GM13976 (cell line): ENCODE measurements at places on chromosomes 2 and 18.

DNA sequence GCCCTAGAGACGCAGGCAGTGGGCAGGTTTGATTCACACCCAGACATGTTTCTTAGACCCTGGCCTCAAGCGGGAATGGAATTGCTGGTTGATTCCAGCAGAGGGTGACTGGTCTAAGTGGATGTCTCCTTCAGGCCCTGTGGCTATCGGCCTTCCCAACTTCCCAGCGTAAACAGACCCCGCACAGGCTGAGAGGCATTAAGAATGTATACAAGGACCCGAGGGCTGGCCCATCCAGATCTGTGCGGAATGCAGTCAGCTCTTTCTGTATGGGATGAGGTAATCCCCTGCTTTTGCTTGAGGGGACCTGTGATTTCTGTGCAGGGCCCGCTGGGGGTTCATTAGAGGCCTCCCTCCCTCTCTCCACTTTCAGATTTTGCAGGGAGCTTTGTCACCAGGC lies 6.5 kb downstream of the ACKR3 start:
- no peak for DNase-seq

- DNase-seq: no peak
Measured at GRCh38 chr2:112642966-112643365, 2.8 kb upstream of the SLC20A1 start.

- no peak for DNase-seq
Measured at GRCh38 chr2:8520791-8521344, 161.0 kb upstream of the ID2 start.

GRCh38 chr2:8548065-8548618 lies 133.7 kb upstream of the ID2 start:
- DNase-seq: no peak

GRCh38 chr2:219629976-219630695 lies 2.7 kb downstream of the SLC4A3 start:
- DNase-seq: peak; percentile 47

DNA sequence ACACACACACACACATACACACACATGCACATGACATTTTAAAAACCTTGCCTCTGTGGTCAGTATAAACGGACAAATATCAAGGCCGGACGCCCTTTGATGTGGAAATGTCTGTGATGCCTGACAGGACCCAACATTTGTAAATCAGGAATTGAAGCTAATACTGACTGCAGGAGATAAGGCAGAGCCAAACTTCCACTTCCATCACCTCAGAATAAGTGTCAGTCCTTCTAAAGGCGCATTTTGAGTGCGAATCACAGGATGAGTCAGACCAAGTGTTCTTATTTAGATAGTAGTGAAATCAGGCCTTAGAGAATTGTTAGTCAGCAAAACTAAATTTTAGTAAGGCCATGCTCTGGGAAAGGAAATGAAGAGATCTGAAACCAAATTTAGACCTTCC lies 211.7 kb upstream of the LRATD1 start:
- DNase-seq: no peak

- no peak for DNase-seq
Measured at GRCh38 chr18:8767340-8767739, 62.0 kb downstream of the MTCL1 start.

DNA sequence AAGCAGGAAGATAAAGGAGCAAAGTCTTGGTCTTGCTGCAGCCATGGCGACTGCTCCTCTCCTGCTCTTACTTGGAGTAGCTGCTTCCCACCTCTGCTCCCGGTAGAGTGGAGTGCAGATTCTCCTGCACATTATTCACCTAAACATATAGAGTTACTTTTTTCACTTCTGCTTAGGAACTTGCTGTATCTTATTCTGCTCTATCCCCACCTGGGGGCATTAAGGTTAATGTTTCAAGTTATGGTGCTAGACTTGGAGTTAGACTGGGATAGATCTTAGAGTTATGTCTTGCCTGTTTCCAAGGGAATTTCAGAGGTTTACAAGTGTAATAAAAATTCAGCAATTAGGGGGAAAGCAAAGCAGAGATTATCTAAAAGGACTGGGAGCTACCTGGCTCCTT lies 144.2 kb downstream of the SETBP1 start:
- no peak for DNase-seq

DNA sequence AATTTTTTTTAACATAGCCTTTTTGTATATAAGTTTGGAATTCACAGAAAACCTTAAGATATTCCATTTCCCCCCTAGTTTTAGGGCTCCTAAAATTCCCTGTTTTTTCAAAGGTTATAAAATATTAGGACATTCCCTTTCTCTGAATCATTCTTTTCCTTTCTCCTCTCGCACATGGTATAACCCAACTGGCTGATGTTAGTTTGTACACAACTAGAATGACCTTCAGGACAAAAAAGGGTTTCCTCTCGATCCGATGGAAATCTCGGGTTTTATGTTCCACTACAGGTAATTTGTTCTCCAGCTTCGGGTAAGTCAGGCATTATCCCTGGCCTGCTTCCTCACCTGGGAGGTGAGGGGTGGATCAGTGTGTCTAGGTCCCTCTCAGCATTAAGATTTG lies 215.1 kb downstream of the LDLRAD4 start:
- DNase-seq: no peak

GRCh38 chr2:207847807-207848544 lies 78.3 kb upstream of the FZD5 start:
- DNase-seq: no peak

DNA sequence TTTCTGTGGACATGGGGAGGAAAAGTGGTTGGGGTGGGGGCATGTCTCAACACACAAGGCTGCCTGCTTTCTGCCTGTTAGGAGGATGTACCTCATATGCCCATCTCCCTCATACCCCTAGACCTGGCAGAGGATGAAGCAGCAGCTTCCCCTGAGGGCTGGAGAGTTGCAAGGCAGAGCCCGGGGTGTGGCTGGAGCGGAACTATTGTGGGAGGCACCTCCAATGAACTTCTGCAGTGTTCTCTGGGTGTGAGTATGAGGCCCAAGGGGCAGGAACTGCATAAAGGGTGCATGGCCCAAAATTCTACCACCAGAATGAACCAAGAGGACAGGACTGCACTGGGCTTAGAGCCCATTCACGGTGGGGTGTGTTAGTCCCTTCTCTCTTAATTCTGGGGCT lies 296.3 kb upstream of the SIX2 start:
- DNase-seq: no peak

GRCh38 chr18:45254709-45255082 lies 360.6 kb upstream of the SLC14A2 start:
- DNase-seq: no peak

- DNase-seq: no peak
Measured at GRCh38 chr2:59538398-59538911, 1015.0 kb downstream of the BCL11A start.

DNA sequence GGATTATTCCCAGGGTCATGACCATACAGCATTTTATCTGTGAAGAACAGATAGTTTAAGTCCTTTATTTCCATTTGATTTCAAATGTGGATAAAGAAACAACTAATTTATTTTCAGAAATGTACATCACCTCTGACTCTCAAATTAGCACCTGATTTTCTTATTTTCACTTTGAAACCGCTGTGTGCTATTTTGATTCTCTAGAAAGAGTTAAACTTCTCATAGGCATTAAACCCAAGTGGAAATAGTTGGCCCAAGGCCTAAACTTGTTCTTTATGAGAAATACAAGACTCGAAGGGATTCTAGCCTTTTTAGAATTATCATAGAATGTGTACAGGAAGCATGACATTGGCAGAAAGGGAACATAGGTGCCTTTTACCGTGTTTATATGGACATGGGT lies 41.5 kb upstream of the LTBP1 start:
- no peak for DNase-seq

DNA sequence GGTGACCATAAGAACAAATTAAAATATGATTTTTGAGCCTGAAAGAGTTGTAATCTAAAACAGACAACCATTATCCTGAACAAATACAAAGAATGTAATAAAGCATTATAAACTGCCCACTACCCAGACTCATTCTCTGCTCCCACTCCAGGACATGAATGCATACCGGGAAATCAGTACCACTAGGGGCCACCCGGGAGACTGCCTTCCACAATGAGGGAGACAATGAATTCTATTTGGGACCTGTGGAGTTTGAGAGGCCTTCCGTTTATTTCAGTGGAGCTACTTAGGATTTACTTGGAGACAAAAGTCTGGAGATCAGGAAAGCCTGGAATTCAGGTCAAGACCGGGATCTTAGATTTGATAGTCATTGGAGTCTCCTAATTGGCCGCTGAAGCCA lies 50.0 kb downstream of the NAB1 start:
- DNase-seq: no peak

- DNase-seq: no peak
Measured at GRCh38 chr2:236976266-236977062, 109.2 kb upstream of the COPS8 start.

GRCh38 chr2:240400371-240401161 lies 34.9 kb upstream of the GPC1 start:
- no peak for DNase-seq

DNA sequence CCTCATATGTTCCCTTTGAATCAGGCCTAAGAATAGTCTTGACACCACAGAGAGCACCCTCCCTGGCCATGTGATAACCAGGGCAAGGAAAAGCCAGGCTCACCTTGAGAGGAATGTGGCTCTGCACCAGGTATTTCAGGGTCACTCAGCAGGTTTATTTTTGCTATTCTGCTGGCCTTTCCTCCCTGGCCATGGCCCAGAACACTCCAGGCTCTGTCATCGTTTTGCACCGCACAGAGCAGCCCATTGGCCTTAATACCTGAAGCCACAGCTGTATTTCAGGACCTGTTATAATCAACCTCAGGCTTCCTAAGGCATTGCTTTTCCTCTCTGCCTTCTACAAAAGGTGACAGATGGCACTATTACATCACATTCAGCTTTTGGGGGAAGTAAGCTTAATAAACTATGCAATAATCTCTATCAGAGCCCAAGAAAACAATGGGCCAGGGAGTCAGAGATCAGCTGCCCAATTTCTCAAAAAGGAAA lies 668.3 kb downstream of the IRS1 start:
- no peak for DNase-seq

GRCh38 chr2:31986906-31987305 lies 23.9 kb downstream of the MEMO1 start:
- no peak for DNase-seq

GRCh38 chr2:42908518-42909200 lies 116.3 kb upstream of the HAAO start:
- DNase-seq: peak; percentile 18

GRCh38 chr2:46438102-46438501 lies 41.3 kb upstream of the TMEM247 start:
- DNase-seq: no peak

DNA sequence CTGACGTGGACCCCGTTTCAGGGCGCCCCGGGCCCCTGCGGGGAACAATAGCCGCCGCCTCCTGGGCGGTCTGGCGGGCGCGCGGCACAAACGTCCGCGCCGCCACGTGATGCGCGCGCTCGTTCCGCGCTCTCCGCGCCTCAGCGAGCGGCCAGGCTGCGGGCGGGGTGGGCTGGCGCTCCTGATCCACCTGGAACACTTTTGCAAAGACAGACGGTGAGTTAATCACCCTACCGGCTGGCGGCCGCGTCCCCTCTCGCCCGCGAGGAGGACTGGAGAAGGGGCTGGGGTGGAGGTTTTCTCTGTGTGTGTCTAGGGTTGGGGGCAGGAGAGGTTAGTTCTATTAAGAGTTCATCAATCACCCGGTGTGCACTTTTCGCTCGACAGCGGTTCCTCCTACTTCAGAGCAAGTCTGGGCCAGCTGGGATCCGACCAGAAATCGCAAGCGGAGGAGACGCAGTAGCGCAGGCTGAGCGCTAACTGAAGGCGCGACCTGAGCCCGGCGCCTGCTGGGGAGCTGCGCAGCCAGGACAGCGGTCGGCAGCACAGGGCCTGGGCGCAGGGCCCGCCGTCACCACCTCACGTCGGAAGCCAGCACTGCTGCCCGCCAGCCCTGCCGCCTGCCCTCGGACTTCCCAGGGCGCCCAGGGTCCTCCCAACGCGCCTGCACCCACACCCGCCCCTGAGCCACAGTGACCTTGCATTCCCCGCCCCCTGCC lies 10.3 kb upstream of the HOXD1 start:
- no peak for DNase-seq

GRCh38 chr2:190849774-190850173 lies 30.8 kb upstream of the GLS start:
- no peak for DNase-seq

GRCh38 chr2:18479947-18480369 lies 80.5 kb downstream of the RDH14 start:
- DNase-seq: no peak

GRCh38 chr2:148979164-148979918 lies 59.2 kb upstream of the LYPD6B start:
- no peak for DNase-seq

DNA sequence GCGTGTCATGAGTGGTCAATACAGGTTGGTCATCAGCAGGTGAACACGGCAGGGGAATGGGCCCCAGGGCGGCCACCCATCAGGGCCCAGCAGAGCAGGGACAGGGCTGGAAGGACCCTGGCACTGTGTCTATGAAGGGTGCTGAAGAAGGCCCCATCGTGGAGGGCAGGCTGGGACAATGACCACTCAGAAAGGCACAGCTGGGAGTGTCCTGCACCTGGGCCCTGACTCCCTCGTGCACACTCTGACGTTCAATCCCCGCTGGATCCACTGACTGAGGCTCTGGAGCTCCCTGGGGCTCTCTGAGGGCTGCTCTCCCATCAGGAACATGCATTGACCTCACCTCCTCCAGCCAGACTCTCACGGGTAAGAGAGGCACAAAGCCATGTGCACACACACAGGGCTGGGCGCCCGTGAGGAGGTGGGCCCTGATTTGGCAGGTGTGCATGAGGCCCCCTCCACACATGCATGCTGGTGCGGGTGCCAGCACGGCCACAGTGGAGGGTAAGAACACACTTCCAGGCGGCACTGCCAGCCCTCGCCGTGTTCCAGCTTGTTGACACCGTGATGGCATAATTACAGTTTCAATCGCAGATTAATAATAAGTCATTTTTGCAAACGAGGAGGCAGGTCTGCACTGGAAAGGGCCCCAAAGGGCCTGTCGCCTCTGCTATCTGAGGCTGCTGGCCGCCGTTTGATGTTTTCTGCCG lies 58.5 kb downstream of the SMAD7 start:
- no peak for DNase-seq

DNA sequence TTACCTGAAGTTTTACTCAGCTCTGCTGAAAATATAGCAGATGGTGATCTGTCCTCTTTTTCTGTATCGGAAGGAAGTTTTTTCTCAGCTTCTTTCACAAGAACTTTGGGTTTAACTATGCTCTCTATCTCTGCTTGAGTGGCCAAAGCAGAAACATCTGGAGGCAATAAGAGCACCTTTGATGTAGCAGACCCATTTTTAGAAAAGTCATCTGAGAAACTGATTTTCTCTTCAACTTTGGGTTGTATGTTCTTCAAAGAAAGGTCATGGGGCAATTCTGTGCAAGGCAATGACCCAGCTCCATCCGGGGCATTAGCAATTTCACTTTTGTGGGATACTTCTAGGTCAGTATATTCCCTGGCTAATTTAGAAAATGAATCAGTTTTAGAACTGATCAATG lies 25.2 kb downstream of the RTN4 start:
- no peak for DNase-seq
